ENCODE measurements at places on chromosomes 6 and 20.

GRCh38 chr6:46452312-46452917 lies 38.8 kb downstream of the RCAN2 start:
- no peak for DNase-seq

DNA sequence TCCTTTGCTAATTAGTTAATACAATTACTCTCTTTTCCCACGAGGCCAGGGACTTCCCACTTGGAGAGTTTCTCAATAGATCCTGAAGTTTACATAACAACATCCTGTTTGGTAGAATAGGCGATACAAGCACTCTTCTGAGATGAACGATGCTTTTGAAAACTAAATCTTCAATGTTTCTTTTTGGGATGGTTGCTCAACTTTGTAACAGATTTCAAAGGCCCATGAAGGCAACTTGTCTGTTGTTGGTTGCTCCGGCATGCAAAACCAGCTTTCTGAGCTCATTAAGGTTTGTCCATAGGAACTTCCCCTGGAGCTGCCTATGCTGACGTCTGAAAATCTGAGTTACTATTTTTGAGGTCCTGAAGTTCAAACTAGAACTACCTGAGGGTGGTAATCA lies 25.9 kb upstream of the ROS1 start:
- no peak for DNase-seq

DNA sequence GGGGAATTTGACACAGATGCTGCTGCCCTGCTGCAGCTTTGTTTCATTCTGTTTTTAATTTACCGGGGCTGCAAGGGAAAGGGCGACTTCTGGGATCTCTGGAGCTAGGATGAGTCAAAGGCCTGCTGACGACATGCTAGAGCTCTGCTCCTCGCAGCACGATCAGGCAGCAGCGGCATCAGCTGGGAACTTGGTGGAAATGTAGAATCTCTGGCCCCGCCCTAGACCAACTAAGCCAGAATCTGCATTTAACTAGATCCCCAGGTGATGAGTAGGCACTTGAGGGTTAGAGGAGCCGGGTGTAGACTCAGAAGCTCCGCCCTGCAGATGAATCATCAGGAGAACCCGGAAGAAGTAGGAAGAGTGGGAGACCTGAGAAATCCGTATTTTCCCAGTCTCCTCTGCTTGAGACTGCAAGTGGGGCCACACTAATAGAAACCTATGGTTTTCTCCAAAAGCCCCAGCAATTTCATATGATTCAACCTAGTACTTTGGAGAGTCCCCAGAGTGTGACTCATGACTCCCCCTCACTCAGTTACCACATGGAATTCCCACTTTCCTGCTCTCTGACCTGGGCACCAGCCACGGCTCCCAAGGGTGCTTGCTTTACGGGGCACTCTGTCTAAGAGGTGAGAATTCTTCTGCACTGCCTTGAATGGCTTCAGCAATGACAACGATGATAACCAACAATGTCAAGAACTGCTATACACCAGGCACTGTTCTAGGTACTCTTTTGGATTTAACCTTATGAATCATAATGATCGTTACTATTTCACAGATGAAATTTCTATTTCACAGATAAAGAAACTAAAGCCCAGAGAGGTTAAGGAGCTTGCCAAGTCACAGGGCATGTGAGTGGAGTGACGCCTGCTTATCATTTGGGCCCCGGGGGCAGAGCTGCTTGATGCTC lies 18.1 kb downstream of the TUBB2B start:
- DNase-seq: peak; percentile 95

DNA sequence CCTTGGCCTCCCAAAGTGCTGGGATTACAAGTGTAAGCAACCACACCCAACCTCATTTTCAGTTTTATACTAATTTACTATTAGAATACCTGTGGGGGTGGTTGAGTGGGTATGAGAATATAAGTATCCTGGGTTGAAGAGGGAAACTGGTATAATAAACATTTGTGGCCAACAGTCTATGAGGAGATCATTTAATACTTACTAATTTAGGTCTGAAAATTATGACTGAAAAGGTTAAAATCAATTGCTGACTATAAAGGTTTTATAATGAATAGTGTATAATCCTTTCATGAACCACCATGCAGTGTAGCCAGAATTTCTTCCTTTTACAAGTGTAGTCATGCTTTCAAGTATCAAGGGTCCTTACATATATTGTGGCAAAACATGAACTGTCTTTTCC lies 11.1 kb downstream of the ASF1A start:
- DNase-seq: no peak

DNA sequence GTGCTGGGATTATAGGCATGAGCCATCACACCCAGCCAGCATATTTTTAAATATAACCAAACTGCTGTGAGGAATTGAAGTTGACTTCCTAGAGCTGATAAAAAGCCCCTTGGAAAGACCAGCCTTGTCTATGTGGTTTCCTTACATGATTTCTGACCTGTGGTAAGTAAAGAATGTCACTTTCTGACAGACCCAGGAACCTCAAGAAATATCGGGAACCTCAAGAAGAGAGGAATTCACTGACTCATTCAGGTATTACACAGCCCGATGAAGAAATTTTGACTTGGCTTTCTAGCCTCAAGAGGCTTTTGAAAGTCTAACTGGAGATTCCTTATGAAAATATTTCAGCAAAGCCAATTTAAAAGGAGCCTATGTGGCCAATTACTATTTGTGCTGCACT lies 71.8 kb downstream of the FOXF2 start:
- peak; percentile 82 for DNase-seq

DNA sequence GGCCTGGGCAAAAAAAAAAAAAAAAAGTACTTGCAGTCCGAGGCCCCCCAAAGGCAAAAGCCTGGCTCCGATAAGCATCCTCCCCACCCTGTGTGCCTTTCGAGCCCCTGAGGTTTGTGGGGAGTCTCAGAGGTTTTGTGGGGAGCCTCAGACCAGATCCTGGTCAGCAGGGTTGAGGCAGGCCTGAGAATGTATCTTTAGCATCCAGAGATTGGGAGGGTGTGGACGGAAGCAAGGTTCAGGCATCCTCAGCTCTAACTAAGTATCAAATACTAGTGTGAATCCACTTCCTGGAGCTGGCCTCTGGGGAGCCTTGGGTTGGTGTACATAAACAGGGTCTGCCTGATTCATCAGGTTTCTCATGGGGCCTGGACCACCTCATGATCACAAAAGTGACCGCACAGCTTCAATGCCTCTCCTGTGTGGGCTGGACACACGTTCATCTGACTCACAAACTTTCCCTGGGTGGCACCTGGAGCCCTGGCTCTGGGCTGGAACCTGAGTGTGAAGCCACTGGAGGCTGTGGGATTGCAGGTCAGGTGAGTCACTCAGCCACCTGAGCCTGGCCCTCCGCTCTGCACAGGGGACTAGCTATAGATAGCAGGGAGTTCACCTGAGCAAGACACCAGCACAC lies 24.4 kb downstream of the PCMTD2 start:
- DNase-seq: no peak

- no peak for DNase-seq
Observed at GRCh38 chr6:68059261-68059660, 575.8 kb upstream of the ADGRB3 start.

- DNase-seq: no peak
Observed at GRCh38 chr6:134035823-134036296, 16.6 kb downstream of the SLC2A12 start.

- no peak for DNase-seq
Observed at GRCh38 chr6:35302604-35303241, 5.1 kb downstream of the DEF6 start.

DNA sequence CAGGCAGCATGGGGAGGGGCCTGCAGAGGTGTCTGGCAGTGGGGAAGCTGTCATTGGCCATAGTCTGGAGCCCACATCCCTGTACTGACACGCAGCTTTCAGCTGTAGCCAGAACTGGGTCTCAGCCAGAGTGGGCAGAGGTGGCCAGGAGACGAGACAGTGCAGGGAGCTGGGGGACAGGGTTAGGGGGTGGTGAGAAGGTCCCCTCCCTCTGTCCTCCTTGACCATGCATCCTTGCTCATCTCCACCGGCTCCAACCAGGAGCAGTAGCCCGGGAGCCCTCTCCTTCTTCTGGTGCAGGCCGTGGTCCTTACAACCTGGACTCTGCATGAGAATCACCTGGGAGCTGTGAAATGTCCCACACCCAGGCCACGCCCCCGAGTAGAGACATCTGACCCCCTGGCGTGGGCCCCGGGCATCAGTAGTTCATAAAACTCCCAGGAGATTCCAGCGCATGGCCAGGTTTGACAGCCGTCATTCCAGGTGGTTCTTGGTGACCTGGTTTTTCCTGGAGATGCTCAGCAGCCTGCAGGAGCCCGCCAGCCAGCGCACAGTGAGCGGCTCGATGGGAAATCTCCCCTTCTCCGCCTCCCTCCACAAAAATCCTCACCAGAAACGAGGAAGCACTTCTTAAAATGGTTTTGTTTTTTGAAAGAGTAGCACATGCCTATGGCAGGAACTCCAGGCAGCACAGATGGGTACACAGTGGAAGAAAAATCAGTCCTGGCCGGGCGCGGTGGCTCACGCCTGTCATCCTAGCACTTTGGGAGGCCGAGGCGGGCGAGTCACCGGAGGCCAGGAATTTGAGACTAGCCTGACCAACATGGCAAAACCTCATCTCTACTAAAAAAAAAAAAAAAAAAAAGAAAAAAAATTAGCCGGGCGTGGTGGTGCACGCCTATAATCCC lies 56.2 kb downstream of the ADNP start:
- no peak for DNase-seq

GRCh38 chr20:49712996-49713752 lies 504 bp downstream of the B4GALT5 start:
- DNase-seq: no peak

Data from AG09309 (cell line).